ENCODE measurements at places on chromosomes 4 and X.

DNA sequence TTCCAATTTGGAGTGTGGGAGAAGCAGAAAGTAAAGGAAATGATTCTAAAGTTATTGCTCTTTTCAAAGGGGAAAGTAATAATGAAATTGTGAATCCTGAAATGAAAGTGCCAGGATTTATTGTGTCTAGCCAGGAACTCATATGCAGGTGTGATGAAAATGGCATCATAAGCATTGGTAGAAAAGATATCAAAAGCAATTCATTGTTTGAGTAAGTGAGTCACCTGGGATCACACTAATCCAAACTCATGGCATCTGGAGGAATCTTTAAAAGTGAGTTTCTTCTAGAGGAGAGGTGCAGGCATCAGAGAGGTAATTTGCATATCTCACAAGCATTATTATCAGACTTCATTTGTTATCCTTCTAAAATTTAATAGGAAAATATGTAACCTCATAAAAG lies 84.7 kb downstream of the LARP7 start:
- DNase-seq, result no peak

DNA sequence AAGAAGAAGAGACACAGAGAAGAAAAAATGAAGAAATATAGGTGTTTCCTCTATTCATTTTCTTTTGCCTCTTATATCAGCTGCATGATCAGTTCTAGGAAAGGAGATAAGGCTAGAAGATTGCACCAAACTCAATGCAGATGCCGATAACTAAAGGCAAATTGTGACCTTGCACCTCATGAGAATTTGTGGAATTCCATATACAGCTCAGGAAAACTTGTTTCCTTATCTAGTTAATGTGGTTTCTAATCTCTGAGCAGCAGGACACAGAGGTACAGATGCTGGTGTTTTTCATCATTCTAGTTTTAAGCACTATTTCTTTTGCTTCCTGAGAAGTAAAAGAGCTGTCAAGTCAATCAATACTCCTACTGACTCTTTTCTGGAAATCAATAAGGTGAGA lies 104.6 kb upstream of the NWD2 start:
- DNase-seq, result no peak

DNA sequence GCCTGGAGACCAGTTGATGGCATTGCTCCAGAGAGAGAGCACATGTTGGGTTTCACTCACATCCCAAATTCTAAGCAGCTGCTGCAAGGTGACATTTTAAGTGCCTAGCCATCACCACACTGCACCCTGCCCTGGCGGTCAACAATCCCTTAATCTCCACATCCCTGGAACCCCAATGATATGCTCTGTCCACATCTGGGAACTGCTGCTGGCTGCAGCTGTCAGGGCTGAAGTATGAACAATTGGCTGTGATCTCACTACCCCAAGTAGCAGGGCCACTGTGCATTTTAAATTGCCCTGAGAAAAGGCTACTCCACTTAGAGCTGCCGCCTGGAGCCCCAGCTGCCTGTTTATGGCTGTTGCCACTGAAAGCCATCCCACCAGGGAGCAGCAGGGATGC lies 190.6 kb downstream of the ACTRT1 start:
- DNase-seq, result no peak

DNA sequence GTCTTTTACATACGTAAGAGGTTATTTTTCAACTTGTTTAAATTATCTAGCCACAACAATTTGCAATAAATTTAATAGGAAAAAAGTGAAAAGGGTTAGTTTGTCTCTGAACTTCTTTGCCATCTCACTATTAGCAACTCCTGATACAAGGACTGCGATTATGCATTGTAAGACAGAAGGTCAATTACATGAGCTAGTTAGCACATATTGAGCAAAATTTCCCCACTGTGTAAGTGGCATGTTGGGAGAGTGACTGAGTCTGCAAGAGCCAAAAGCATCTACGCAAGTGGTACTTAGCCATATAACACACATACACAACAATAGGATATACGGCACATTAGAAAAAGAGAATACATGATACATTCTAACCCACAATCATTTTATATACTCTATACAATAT lies 927.2 kb downstream of the STPG2 start:
- DNase-seq, result no peak

GRCh38 chr4:8506006-8506372 lies 65.4 kb downstream of the TRMT44 start:
- no peak for DNase-seq

DNA sequence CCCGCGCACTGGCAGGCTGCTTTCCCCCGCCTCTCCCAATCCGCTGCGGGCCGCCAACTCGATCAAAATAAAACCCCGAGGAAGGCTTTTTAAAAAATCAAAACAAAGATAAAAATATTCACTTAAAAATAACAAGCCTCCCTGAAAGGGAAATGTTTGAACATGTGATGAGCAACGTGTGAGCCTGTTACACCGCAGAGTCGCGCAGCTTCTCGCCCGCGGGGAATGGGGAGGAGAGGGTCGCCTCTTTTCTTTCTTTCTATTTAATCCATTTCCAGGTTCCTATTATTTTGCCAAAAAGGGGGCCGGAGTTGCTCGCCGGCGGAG lies 326.0 kb upstream of the F9 start:
- DNase-seq, result no peak

DNA sequence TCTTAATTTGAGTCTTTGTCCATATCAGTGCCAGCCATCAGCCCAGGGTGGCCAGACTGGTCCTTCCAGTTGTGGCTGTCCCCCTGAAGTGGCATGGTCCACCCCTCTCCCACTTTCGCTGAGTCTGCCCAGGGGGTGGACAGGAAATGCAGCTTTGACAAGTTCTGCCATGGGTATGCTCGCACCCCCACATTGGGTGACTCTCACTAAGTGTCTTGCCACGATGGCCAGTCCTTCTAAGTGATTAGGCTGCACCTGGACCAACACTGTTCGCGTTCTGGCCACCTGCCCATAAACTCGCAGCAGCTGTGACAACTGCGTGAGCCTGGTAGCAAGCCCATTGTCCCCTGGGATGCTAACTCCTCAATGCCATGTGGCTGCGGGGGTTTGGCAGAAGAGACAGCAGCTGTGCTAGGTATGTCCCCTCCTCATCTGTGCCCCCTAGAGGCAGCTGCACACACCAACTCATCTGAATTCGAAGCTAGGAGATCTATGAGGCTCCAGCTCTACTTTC lies 10.0 kb upstream of the LNX1 start:
- DNase-seq, result peak; percentile 39

- DNase-seq, result no peak
Observed at GRCh38 chrX:13901354-13901753, 84.5 kb upstream of the GPM6B start.

GRCh38 chrX:139974471-139974870 lies 9.2 kb upstream of the CXorf66 start:
- no peak for DNase-seq

DNA sequence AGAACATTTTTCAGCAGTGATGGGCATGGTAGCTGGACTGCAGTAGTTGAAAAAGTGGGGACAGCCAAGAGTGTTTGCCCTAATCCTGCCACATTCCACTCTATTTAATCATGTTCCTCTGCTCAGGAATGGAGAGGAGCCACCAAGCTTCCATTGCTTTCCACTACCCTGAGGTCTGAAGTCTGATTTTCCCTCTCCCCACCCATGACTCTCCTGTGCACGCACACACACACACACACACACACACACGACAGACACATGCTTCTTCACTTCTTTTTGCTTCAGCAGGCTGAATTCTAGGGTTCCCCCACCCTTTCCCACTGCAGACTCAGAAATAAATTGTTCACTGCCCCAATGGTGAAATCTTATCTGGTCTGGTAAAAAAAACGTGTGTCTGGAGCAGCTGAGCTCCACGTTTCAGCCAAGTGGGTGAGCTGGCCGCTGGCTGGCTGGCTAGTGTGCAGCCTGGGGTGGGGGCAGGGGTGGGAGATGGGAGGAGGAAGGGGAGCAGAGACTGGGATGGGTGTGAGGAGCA lies 142.7 kb upstream of the NALF2 start:
- DNase-seq, result no peak
